ENCODE measurements at places on chromosomes 11 and 22.
A peak's percentile ranks its signal among the peaks of the same experiment; 100 is the strongest.

GRCh38 chr11:72405009-72405408, 29.3 kb downstream of the CLPB start:
- DNase-seq = no peak

- peak; percentile 56 for DNase-seq
These were observed 7.5 kb downstream of the GP1BB start for GRCh38 chr22:19730655-19731360.

DNA sequence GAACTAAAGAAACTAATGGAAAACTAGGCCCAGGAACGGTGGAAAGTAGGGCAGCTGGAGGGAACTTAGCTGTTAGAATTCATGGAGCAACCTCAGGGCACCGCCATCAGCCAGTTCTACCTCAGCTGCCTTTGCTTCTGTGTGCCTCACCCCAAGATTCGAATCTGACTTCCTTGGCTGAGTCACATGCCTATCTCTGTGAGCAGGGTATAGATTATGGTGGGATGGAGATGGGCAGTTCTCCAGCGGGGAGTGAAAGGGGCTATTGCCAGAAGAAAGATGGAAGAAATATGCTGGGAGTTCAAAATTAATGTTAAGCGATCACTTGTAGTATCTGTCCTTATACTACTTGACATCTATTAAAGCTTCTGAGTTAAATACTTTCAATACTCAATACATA, 18.9 kb upstream of the VWA5A start:
- DNase-seq = no peak

DNA sequence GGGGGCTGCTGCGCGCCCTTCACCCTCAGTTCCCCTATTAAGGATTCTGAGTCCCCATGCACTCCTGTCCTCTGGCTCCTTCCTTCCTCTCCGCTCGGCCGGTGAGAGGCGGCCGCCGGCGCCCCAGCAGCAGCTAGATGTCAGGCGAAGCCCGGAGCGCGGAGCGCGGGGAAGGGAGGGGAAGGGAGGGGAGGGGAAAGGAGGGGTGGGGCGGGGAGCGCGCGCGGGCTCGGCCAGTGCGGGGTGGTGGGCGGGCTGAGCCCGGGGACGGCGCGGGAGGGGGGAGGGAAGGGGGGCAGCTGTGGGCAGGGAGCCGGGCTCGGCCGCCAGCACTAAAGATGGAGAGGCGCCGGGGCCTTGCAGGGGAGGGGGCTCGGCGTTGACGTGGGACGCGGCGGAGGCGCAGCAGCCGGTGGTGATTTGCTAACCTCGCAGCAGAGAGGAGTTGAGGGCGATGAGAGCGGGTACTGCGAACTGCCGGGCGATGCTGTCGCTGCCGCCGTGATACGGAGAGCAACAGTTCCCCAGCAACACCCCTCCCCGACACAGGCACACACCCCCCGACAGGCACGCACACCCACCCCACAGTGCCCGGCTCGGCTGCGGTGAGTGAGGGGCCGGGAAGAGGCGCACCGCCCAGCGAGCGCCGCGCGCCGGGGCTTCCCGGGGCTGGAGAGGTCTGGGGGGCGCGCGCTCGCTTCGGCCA, at the start of gene ZBTB16:
Gene ZBTB16 (plus strand): TSS at position 434 of the 706 bp plus-strand sequence. CDS start 3,590 bp downstream, outside the sequence.
- peak; percentile 87 for DNase-seq

- no peak for DNase-seq
These were observed 49.1 kb downstream of the ARHGAP8 start for GRCh38 chr22:44801476-44801875.

DNA sequence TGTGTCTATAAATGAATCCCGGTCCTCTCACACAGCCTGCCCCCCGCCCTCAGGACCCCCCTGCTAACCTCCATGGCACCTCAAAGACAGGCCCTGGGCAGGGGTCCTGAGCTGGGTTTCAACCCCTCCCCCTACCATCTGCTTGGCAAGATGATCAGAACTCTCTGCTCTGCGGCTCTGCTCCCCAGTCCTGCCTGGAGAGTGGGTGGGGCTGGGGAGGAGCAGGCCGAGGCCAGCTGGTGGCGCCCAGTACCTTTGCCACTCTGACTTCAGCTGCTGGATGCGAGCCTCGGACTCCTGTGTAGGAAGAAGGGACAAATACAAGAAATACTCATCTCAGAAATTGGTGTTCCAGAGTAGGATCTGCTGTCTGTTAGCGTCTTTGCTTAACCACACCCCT, 15.0 kb downstream of the SUN2 start:
- DNase-seq = no peak

DNA sequence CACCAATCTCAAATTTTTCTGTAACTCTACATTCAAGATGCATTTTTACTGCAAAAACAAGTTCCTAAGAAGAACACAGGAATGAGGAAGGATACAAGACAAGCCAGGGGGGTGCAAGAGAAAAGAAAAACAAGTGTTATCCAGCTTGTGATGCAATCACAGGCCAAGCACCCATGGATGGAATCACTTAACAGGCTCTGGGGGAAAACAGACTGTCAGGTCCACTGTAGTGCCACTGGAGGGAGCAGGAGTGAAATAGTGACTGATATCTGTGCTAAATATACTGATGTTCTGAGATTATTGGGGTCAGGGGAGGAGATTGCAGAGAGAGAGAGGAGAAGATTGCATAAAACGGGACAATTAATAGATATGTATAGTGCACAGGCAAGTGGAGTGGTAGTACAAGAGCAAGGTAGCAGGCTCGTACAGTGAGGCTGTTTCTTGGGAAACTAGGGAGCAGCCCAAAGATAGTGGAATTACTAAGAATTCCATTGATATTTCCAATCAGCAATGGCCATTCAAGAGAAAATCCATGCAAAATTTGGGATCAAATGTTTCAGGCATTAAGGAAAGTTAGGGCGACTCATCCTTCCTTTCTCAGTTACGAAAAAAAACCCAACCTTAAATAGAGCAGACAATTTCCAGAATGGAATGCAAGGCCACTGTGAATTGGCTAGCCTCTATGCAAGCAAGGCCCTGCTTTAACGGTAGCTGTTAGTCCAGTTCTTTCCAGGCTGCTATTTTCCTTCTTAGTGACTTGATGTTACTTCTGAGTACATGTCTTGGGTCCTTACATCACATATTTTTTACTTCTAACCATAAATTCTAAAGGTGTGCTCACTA, 52.2 kb upstream of the CEP126 start:
- DNase-seq = no peak

GRCh38 chr11:133078012-133078411, 454.3 kb downstream of the OPCML start:
- no peak for DNase-seq

DNA sequence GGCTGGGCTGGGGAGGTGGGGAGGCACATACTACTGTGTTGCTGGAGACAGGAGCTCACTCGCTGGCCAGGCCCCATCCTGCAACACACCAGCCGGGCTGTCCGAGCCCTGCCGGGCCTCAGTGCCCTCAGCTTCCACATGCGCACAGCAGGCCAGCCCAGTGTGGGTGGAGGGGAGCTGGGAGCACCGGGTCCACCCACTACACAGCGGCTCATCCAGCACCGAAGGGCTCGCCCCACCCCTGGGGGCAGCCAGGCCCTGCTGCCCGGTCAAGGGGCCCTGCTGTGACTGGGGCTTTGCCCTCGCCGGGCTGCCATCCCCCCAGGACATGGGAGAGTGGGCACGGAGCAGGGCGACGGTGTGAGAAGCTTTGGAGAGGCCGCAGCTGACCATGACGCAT, 9.3 kb downstream of the TTLL8 start:
- no peak for DNase-seq

DNA sequence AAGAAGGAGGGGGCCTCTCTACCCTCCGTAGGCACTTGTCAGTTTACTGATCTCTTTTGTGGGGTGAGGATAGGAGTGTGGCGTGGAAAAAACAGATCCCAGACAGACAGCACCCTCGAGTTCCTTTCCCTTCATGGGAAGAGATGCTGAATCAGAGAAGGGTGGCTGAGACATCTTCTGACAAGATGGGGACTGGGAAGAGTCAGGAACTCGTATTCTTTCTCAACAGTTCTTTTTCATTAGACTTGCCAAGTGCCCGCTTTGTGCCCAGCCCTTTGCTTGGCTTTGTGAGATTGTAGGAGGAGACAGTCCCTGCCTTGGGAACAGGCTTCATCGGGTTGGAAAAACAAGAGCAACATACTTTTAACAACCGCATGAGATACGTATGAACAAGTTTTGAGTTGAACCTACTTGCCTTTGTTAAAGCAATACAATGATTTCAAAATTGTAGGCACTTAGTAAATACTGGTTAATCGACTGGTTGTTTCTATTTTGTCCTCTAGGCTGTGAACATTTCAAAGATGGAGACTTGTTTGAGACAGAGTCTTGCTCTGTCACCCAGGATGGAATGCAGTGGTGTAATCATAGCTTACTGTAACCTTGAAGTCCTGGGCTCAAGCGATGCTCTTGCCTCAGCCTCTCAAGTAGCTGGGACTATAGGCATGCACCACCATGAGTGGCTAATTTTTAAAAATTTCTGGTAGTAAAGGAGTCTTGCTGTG, 1.1 kb downstream of the RRM1 start:
- no peak for DNase-seq

DNA sequence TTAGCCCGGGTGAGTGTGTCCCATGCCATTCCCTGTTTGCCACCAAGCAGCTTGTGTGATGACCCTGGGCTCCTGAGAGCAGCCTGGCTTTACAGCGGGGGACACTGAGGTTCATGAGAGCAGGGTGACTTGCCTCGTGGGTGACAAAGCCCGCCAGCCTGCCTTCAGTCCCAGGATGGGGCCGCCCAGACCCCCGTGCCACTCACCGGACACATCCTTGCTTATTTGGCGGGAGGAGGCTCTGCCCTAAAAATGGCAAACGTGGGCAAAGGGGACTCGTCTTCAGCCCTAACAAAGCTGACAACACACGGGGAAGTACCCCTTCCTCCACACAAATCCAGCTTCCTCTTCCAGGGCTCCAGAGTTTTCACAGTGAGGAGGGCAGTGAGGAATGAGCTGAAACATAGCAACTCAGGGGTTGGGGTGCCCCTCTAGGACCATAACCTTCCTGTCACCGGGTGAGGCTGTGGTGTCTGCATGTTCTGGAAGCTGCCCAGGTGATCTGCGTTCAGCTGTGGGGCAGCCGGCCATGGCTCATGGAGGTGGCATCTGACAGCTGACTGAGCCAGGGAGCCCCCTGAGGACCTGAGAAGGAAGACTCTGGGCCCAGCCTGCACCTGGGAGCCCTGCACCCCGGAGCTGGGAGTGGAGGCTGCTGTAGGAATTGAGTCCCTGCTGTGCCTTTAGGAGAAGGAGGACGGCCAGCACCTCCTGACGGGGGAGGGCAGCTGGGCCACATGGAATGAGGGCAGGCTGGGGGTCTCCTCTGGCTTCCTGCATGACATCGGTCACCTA, 16.7 kb downstream of the RIBC2 start:
- no peak for DNase-seq

- no peak for DNase-seq
These were observed 72.6 kb downstream of the GRK3 start for GRCh38 chr22:25637032-25637431.

DNA sequence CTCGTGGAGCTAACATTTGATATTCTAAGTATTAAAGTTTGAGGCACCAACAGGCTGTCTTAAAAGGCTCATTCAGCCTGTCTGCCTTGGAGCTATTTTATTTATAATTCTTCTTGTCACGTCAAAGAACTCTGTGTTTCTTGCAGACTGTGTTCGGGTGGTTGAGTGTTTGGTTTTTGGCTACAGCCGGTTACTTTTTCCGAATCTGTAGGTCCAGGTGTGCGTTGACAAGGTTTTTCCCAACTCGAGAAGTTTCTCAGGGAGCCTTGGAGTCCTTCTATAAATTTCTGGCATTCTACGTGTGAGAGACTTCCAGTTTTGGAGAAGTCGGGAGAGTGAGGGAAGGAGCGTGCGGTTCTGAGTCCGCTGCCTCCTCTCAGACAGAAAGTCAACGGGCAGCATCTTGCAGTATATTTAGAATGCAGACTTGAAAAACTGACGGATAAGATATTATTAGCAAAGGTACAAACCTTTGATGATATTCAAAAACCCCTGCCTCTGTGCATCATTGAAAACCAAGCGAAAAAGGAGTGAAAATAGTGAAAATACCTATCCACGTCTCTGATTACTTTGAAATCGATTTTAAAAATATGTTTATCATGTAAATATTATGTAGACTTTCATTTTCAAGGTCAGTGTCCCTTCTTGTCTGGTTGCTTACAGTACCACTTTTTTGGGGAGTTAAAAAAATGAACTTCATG, 85.2 kb upstream of the PPARA start:
- no peak for DNase-seq

DNA sequence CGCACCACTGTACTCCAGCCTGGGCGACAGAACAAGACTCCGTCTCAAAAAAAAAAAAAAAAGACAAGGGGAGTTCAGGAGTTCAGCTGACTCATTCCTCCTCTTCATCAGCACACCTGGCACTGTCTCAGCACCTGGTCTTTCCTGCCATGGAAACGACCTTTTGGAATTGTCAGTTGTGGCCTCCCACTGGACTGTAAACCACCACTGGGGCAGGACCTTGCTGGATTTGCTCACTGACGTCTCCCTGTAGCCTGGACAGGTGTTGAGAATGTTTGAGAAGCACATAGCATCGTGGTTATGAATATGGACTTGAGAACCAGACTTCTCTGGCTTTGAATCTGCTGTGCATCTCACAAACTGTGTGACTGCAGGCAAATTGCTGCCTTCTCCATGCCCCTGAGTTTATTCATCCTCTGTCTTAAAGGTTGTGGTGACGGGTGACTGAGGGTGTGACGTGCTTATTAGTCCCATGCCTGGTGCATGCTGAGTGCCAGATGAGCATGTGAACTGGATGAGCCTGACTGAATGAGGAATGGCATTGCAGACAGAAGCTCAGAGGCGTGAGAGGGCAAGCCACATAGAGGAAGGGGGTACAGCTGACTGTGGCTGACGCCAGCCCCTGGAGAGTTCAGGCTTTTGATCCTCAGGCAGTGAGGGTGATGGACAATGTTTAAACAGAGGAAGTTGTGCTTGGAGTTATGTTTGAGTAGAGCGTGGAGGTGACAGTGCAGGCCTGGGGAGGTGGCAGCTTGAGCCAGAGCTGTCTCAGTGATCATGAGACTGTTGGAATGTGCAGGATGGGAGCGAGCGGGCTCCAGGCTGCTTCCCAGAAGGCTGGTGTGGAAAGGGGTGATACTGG, 12.7 kb downstream of the TOM1 start:
- DNase-seq = no peak

Measured in amygdala (tissue), 56 donors.